ENCODE measurements at places on chromosomes 12 and 14.

DNA sequence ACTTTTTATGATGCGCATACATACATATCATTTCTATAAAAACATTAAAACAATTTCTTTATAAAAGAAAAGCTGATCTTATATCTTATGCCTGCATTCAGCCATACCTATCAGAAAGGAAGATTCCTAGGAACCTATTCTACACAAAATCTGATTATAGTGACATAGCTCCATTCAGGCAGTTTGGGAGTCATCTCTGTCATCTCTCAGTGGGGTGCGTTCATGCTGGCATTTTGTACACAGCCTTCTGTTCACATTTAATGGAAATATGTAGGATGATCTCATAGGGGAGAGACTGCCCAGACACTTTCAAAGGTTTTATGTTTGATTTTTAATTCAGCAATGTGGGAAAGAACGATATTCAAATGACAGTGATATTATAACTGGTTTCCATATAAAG lies 52.9 kb downstream of the ATL1 start:
- no peak for DNase-seq

DNA sequence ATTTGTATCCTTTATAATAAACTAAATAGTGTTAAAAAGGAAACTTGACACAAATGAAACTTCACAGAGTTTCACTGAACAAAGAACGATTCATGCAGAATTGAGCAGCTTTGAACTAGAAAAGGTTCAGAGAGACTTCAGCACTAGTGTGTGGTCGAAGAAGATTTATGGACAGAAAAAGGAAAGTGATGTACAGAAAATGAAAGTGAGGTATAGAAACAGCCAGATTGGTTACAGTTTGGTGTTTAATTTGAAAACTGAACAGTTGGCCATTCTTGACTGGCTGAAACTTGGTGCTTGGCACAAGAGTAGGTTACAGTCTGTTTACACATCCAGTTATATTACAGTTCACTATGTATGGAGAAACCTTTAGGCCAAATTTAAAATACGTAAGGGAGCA lies 207.1 kb downstream of the GALC start:
- no peak for DNase-seq

DNA sequence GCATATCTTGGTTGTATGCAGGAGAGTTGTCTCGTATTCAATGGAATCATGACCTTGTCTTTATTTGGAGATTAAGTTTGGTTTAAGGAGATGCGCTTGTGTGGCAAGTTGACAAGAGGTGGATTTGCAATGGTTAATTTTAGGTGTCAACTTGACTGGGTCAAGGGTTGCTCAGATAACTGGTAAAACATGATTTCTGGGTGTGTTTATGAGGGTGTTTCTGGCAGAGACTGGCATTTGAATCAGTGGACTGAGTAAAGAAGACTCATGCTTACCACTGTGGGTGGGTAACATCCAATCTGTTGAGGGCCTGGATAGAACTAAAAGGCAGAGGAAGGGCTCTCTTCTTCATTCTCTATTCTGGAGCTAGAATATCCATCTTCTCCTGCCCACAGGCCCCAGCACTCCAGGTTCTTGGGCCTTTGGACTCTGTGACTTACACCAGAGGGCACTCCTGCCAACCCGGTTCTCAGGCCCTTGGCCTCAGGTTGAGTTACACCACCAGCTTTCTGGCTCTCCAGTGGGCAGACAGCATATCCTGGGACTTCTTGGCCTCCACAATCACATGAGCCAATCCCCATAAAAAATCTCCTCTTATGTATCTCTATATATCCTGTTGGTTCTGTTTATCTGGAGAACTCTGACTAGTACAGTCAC lies 141.5 kb upstream of the ARID2 start:
- no peak for DNase-seq

- DNase-seq = no peak
Observed at GRCh38 chr12:96359328-96359727, 40.9 kb downstream of the CDK17 start.

- DNase-seq = no peak
Observed at GRCh38 chr14:25116607-25117006, 66.7 kb upstream of the STXBP6 start.

DNA sequence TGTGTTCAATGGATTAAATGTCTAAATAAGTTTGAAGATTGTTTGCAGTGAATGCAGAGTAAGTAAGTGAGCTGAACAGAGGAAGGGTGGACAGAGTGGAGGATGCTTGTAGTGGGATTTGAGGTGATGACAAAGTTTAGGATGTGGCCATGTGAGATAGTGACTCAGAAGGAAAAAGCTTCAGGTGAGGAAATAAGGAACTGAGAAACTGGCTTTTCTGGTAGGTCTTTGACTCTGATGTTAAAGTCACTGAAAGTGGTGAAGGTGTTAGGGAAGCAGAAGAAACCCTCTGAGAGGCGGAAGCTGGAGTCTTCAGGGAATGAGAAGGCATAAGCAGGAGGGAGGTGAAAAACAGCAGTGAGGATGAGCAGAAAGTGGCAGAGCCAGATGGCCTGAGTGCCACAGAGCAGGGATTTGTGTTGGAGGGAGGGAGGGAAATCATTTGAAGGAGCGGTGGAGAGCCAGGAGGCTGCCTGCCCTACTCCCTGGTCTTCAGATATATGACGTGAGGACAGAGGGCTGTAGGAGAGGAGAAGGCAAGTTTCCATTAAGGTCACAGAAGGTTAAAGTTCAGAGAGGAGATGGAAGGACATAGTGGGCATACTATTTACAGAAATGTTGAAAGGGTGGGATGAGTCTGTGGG lies 24.8 kb downstream of the RGS6 start:
- no peak for DNase-seq

DNA sequence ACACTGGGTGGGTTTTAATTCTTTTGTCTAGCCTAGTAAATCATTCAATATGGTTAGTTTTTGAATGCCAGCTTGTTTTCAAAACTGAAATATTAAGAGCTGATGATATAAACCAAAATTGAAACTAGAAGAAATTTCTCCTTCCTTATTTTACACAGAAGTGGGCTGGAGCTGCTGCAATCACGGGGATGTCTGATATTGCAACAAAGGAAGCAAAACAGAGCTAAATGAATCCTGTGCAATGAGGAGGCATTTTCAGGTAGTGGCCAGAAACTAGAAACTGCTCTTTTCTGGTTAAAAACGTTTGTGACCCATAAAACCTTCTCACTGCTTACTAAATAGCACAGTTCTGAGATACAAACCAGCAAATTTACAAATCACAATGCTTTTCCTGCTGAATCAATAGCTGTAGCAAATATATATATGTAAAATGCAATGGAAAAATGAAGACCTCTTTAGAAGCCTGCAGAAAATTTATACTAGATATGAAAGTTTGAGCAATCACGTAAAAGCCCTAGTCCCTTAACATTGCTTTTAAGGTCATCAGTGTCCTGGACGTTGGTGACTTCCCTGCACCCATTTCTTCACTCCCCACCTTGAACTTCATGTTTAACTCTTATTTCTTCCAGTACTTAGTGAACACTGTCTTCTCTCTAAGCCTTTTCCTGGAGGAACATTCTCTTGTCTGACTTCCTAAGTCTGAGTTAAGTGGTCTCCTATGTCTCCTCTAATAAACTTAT lies 15.9 kb upstream of the LRRK2 start:
- DNase-seq = no peak

- DNase-seq = no peak
Observed at GRCh38 chr12:93818488-93819049, 141.4 kb downstream of the CRADD start.

Data from stimulated activated CD4-positive, alpha-beta T cell treated with anti-CD3 and anti-CD28 coated beads, Interleukin-1b, Interleukin-23, amount 100 ng/mL, for 1 hour (primary cell).